ACHN (cell line): ENCODE measurements at places on chromosomes 1 and 21.

- DNase-seq = no peak
Measured at GRCh38 chr21:45256021-45256911, 31.4 kb downstream of the POFUT2 start.

DNA sequence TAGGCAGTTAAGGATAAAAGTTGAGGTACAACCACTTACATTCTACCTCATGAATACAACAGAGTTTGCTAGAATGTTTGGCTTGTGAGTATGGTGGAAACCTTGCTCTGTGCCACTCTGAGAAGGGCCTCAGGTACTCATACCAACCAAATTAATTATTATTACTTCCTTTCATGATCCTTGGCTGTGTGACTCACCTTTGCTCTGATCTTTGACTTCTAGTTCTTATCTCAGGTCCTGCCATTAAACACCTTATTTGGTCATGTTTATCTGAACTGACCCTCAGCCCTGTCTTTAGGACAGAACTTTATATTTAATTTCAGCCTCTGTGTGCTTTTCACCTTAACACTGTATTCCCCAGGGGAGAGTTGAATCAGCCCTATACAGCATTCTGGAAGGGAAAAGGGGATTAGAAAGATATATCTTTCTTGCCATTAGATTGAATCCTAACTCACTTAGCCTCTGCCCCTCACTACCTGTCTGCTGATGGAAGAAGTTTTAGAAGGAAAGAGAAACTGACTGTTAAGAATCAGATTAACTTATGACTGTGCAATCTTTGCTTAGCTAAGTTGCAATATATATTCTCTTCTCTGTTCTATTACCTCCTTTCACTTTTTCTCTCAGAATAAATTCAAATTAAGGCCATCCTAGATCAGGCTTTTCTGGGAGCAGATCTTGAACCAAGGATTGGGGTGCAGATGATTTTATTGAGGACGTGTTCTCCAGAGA is 260.4 kb upstream of the DPYD start:
- no peak for DNase-seq

- DNase-seq = peak; percentile 18
Measured at GRCh38 chr1:59076612-59077011, 220.3 kb upstream of the FGGY start.

- no peak for DNase-seq
Measured at GRCh38 chr1:158833264-158833663, 2.1 kb downstream of the MNDA start.

DNA sequence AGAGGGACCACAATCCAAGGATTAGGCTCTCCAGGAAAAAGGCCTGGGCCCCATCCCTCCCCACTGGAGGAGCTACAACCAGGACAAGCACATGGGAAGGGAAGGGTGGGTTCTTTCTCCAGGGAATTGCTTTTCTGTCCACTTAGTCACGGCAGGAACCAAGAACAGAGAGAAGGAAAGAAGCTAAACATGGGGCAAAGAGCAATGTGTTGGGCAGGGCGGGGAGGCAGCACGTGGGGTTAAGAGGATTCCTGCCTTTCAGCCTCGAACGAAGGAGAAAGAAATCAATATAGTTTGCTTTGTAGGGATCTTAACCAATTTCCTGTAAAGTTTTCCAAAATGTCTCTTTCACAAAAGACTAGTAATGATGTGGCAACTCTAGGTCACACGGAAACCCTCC is 21.7 kb downstream of the ERI3 start:
- DNase-seq = no peak
